ENCODE measurements at places on chromosomes 1 and 21. TPM values are rescaled to one million over a fixed set of nuclear protein-coding genes. Genes with fewer than 3 reads are reported as not detected.

SIM2 gene
- polyA plus RNA-seq: 24.0 TPM

RASAL2 gene
- 18.1 TPM for polyA plus RNA-seq

TEX38 gene
- 0.34 TPM for polyA plus RNA-seq

PRELP gene
- 2.8 TPM for polyA plus RNA-seq

RXFP4 gene
- not detected for polyA plus RNA-seq

REN gene
- 58.1 TPM for polyA plus RNA-seq

DNA sequence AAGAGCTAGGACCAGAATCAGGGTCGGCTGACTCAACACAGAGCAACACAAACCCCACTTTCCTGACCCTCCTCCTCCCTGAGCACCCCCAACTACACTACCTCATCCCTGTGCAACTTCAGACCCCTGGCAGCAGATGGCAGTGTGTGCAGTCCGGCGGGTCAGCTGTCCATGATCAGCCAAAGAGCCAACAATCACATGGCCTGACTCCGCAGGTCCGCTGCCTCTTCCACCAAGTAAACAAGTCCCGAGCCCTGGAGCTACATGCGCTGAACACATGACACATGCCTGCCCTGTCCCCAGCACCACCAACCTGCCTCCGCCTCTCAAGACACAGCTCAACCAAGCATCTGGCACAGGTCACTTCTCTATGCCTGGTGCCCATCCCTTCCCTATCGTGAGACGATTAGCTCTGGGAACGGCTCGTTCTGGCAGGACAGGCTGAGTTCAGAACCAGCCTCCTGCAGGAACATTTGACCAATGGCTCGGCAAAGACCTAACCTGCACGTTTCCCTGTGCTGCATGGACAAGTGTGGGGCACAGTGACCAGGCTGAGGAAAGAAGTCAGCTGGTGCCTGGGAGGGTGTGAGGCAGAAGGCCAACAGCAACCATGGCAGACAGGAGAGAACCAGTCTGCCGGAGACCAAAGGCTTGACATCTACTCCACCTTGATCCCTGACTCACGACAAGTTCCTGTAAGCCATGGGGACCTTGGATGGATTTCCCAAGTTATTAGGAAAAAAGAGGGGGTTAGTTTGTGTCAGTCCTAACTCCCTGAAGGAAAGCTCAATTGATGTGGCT lies 60.3 kb downstream of the CD46 start:
- DNase-seq: no peak

GRCh38 chr1:3777647-3778589 lies 5.4 kb downstream of the SMIM1 start:
- no peak for DNase-seq

DNA sequence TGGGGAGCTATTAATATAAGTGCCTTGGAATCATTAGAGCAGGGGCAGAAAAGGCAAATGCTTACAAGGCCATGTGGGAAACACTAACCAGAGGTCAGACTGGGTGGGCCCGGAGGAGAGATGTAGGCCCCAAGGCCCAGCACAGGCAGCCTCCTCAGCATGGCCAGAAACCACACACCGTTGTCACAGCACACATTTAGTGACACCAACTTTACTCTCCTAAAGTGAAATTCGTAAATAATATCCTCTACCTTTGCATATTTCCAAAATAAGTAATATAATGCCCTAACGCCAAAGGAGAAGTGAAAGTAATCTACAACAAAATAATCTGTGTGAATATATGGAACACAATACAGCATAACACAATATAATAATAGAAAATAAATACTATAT lies 62.6 kb downstream of the KIF21B start:
- DNase-seq: no peak

DNA sequence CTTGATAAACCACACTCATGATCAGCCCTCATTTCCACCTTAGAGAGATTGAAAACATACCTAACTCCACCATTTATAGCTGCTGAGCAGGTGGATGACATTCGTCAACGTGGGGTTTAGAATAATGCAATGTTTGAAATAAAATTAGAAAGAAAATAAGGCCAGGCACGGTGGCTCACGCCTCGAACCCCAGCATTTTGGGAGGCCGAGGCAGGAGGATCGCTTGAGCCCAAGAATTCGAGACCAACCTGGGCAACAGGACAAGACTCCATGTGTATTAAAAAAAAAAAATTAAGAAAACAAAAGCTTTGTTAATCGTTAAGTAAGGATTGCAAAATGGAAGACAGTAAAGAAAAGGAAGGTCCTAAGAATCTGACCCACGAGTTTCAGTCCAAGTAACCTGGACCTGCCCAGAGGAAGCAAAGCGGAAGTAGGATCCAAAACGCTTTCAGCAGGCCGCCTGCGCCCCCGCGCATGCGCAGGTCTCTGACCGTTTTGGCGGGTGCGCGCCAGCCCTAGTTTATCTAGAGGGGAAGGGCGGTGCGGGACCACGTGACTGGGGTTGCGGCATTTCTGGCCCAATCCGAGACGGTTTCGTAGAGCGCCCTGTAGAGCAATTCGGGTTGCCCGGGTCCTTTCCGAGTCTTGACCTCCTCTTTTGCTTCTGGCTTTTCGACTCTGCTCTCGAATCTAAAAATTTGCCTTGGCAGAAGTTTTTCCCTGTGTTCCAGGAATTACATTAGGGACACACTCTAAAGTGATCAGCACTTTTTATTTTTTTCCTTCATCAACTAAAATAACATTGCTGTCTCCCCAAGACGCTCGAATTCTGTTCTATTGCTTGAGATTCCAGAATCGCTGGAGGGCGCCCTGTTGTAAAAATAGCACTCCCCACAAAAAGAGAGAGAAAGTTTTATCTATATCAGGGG lies 22.5 kb downstream of the ANP32E start:
- peak; percentile 94 for DNase-seq

DNA sequence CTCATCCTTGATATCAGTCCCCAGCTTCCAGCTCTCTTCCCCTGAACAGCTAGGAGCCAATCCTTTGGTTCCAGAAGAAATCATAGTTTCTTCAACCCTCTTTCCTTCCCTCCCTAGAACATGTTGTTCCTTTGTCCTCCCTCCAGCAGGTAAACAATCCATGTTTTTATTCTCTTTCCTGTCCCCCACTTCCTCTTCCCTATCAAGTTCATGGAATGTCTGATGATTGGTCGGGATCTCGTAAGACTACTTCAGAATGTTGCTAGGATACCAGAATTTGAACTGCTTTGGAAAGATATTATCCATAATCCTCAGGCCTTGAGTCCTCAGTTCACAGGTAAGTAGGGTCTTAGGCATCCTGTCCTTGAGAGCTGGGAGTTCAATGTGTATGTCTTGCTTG lies 23.1 kb upstream of the SLC27A3 start:
- DNase-seq: no peak

DNA sequence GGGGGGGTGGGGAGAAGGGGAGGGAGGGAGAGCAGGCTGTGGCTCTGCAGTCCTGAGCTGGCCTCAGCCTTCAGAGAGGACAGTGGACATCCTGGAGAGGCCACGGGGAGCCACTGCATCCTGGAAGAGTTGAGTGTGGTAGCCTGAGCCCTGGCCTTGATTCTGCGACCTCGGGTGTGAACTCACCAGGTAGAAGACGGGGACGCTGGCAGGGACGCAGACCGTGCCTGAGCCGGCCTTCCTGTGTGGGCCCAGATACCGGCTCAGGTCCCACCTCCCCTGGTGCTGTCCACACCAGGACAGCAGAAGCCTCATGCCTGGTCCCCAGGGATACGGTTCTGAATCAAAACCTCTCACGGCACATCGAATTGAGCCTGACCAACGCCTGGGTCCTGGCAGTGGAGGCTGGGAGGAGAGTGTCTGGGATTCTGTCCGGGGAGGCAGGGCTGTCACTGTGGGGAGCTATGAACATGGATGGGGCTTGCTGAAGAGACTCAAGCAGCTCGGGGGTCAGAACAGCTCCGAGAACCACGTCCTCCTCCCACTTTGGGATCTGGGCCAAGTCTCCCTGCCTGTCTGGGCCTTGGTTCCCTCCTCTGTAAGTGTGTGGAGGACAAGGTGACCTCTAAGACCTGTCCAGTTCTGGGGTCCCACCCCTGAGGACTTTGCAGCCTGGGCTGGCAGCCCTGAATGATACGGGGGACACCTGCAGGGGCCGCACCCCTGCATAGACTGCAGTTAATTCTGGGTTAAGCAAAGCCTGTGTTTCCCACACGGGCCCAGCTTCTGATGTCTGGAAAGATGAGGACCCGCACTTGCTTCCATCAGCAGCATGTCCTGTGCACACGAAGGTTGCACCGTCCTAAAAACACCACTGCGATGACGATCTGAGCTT lies 30.4 kb downstream of the RRP1 start:
- no peak for DNase-seq

- DNase-seq: no peak
Observed at GRCh38 chr1:25544819-25545218, 1.4 kb downstream of the LDLRAP1 start.

- DNase-seq: peak; percentile 40
Observed at GRCh38 chr1:112396653-112397471, 848 bp downstream of the CTTNBP2NL start.

DNA sequence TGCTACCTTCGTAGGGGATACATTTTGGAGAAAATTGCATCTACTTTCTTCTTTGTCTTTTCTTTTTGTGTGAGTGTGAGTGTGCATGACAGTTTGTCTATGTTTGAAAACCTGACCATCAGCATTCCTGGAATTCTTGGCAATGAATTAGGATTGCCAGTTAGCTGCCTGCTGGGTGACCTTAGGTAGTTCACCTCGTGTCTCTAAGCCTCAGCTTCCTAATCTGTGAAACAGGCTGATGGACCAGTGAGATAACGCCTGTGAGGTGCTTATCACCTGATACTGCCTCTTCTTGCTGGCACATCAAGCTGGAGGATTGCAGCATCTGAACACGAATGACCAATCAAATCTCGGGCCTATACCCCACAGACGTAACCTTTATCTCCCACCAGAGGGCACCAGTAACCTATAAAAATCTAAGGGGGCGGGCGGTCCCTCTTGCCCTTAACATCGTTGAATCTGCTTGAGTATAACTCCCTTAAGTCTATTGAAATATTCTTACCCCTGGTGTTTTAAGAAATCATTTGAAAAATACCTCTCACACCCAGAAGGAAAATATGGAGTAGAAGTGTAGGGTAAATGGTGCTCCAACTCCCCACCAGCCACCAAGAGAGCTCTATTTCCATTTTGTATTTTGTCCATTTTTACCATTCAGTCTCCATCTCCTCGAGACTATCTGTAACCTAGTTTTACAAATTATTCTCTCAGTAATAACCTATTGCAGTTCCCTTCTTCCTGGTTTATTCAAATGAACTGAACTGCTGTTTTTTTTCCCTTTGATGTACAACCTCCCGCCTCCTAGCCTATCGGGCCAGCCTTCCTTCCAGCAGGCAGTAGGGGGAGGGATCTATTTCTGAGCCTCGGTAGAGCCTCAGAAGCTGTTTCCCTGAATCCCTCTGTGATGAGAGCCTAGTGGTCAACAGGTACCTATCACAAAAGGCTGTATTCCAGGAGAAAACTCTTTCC lies 49.7 kb downstream of the MDM4 start:
- DNase-seq: peak; percentile 66

DNA sequence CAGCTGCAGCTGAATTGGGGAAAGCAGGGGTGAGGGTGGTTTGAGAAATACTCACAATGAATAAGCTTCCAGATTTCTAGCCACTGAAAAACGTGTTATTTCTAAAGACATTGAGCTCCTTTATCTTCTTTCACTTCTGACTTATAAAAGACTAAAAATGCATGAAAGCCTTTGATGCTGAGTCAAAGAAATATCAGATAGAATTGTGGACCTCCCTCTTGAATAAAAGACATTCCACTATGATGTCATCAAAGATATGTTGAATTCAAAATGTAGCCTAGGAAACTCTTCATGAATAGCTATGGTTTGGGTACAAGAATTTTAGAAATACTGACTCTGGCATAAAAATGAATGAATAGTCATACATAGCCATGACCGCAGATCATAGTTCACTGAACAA lies 44.7 kb upstream of the COL24A1 start:
- no peak for DNase-seq

- DNase-seq: no peak
Observed at GRCh38 chr1:243786531-243786930, 63.5 kb downstream of the AKT3 start.
